ENCODE measurements at places on chromosomes 4 and X.

DNA sequence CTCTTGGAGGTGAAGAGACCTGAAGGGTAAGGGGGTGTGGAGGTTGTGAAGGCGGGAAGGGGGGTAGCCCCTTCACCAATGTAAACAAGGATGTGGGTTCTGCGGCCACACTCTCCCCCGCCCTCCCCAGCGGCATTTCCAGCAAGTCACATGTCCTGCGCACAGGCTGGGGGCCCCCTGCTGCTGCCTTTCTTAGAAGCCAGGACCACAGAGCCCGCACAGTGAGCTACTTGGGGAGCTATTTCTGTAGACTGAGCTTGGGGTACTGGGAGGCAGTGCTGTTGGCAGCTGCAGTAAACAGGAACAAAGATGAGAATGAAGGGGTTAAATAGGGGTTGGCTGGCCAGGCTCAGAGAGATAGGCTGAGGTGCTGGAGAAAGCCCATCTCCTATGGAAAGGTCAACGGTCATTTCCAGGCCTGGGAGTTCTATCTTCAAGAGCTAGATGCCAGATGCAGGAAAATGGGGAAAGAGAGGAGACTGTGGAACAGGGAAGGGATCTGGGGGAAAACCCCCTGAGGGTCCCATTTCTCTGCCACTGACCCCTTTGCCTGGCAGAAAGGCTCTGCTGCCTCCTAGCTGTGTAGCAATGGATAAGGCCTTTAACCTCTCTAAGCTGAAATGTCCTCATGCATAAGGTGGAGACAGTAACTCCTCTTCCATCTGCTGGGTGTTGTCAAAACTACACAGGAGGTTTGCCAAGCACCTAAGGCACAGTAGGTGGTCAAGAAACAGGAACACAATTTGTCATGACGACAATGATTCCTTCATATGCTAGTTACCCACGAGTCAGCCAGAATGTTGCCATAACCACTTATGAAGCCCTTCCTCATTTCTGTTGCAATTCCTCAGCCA is 18.5 kb upstream of the PIM2 start:
- no peak for DNase-seq

- no peak for DNase-seq
Measured at GRCh38 chr4:98671131-98671530, 12.7 kb upstream of the TSPAN5 start.

DNA sequence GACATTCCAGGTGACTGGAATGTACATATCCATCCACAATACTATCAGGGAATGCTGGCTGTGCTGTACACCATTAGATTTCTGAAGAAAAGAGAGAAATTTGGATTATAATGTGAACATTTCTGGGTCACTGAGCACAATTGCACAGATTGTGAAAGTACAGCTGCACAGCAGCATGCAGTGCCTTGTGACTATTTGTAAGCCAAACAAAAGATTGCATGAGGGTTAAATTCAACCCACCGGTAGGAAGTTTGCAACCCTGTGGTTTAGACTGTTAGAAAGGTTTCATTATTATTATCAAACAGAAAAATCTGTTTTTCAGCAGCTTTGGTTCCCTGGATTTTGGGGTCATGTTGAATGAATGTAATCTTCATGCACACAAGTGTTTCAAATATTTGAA is 24.5 kb downstream of the DDIT4L start:
- no peak for DNase-seq

GRCh38 chr4:81648576-81649275 is 177.0 kb upstream of the RASGEF1B start:
- no peak for DNase-seq

DNA sequence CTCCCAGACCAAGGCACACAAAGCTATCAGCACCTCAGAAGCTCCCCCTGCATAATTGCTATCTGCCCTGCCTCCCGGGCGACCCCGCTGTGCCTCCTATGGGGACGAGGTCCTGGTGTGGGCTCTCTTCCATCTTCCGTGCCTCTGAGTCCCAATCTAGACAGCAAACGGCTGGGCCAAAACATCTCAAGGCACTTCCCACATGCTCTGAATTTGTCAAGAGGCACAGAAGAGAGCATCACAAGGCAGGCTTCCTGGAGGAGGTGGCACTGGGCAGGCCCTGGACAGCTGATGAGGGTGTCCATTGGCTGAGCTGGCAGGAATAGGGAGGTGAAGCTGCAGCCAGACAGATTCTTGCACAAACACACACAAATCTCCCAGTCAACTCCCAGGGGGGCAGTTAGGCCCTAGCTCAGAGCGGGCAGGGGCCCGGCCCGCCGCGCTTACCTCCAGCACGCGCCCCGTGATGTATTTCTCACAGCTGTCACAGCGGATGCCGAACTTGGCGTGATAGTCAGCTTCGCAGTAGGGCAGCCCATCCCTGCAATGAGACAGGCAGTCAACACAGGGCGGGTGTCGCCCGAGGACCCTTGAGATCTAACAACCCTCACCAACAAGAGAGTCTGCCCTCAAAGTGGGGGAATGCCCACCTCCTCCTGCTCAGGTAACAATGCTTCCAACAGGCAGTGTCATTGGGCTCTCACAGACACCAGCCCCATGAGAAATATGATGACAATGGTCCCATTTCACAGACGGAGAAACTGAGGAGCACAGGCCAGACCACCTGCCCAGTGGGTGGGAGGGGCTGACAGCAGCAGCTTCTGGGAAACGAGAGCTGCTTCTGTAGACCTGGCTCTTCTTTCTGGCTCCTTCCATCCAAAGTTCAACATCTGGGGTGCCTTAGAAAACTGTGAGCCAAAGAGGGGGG is 81.2 kb downstream of the ABLIM2 start:
- no peak for DNase-seq

DNA sequence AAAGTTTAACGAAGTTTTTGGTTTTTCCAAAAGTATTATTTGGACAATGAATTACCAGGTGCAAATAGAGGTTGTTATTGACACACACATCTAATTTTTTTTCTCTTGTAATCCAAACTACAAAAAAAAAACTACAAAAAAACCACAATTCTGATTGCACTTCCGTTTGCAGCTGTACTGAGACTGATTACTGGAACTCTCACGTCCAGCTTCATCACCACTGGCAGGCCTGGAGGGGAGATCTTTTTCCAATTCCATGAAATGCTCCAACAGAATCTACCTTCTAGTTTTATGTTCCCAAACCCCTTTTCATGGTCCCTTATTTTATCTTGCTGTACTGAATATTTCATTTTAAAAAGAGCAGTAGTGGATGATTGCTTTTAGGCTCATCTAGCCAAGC is 1118.3 kb downstream of the C4orf33 start:
- DNase-seq, result no peak

GRCh38 chr4:94689155-94689860 is 68.4 kb upstream of the BMPR1B start:
- no peak for DNase-seq

- DNase-seq, result no peak
Measured at GRCh38 chr4:24229978-24230377, 340.1 kb upstream of the PPARGC1A start.

- DNase-seq, result no peak
Measured at GRCh38 chr4:178752954-178753525, 1310.8 kb upstream of the AGA start.

GRCh38 chr4:95539106-95539505 is 9.7 kb downstream of the UNC5C start:
- DNase-seq, result no peak

DNA sequence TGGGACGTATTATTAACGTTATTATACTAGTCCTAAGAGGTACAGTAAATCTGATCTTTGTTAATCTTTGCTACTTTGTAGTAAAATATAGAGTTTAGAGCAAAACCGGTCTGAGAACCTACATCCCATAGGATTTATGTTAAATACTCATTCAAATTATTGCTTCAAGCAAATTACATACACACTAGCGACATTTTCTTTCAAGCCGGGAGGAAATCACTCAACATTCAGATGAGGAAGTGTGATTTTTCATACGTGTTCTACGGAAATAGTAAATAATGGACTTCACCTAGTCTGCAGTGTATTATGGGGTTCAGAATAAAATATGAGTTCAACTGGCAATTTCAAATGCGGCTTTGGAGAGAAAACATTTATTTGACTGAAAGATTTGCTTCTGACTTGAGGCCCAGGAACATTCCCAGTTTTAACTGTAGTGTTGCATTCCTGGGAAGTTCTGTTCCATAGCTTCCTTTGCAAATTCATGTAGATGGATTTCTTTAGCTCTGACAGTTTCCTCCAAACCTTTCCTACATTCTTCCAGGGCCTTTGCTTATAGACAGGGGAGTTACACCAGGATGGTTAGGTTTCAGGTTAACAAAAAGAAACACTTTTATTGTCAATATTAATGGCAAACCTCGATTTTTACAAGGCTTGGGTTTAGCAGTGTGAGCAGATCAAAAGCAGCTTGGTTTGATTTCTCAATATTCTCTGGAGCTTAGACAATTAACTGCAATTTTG is 5.3 kb upstream of the HAND2 start:
- no peak for DNase-seq

GRCh38 chr4:39256436-39256835 is 74.1 kb downstream of the WDR19 start:
- DNase-seq, result no peak

DNA sequence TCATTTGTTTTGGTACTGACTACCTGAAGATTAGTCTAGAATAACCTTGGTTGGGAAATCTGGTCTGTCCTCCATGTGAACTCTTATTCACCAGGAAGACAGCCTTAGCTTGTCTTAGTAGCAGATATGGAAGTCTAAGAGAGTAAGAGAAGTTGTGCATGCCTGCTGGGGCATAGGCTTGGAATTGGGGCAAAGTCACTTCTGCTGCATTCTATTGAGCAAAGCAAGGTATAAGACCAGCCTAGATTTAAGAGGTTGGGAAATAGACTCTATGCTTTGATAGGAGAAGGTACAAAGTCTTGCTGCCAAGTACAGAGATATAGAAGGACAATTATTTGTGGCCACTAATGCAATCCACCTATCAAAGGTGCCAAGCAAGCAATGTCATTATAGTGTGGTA is 464.0 kb upstream of the BOD1L1 start:
- no peak for DNase-seq

DNA sequence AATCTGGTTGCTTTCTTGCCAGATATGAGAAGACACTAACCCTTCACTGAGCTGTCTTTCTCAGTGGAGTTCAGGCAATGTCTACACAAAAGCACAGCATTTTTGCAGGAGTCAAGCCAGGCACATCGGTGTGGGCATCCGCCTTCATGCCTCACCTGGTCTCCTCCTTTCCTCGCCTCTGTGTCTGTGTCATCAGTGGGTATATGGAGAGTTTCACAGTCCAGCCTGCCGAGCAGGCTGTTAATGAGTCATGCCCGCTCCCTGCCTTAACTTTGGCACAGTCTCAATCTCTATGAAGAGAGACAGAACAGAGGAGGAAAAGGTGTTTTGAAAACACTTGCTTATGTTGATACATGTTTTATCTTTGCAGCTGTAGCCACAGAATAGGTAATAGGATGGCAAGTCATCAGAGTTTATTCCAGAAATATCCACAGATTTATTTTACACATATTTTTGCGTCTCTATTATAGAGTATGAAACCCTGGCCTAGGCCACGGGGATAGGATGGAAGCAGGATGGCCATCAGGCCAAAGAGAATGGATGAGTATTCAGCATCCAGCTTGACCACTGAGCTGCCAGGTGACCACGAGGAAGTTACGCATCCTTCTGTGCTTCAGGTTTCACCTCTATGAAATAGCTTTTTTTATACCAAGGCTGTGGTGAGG is 32.8 kb upstream of the MAML3 start:
- no peak for DNase-seq

GRCh38 chr4:40195182-40196177 is 1.4 kb upstream of the RHOH start:
- DNase-seq, result no peak

GRCh38 chrX:104168127-104168526 is 1.9 kb downstream of the FAM199X start:
- no peak for DNase-seq

DNA sequence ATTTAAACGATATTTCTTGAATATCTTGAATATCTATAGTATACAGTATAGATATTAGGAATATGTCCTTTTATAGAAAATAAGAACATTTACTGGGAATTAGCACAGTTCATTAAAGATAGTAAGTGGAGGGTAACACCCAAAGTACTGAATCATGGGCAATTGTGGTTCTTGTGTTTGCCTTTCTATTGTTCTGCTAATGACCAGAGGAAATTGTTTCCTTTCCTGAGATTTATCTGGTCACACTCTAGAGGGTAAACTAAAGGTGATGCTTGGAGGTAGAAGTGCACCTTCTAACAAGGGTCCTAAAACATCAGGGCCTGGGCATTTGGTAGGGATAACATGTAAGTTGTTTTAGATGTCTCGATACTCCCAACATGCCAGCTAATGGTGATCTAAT is 241.3 kb upstream of the SFRP2 start:
- DNase-seq, result no peak

DNA sequence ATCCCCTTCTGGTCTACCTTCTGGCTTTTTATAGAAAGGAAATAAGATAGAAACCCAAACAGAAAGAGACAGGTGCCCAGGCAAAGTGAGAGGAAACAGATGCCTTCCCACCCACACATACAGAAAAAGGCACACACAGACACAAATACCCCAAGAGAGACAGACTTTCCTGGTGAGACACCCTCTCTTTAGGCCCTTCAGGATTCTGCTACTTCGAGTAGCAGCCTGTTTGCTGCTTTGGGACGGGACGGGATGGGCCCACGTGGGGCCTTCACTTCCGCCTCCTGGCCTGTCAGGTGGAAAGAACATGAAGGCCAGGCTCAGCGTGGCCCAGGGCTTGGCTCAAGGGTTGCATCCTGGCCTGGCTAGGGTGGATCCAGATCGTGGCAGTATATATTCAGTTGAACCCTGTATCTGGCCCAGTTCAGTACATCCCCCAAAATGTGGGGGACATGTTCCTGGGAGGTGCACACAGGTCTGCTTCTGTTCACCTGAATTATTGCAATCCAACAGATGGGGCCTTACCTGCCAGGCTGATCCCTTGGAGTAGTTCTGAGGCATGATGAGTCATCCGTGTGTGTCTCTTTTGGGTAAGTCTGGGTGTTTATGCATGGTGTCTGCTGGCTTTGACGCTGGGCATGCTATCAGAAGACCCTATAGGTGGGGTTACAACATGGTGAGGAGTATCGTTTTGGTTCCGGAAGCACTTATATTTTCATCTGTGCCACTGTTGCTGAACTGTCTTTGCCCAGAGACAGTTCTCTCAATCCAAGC is 2.4 kb downstream of the ZNF275 start:
- DNase-seq, result no peak

DNA sequence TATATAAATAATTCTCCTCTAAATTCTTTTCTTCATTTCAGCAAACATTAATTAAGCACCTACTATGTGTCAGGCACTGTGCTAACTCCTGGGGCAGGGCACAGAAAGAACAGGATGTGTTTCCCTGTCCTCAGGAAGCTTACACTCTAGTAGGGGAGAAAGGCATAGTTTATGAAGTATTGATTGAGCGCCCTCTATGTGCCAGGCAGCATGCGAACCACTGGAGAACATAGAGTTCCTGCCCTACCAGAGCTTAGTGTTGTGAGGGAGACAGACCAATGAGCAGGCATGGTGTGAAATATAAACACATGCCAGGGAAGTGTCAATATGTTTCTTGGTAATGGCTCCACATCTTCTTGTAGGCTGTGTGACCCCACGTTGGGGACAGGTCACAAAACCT is 3.7 kb downstream of the ADGRG4 start:
- no peak for DNase-seq

DNA sequence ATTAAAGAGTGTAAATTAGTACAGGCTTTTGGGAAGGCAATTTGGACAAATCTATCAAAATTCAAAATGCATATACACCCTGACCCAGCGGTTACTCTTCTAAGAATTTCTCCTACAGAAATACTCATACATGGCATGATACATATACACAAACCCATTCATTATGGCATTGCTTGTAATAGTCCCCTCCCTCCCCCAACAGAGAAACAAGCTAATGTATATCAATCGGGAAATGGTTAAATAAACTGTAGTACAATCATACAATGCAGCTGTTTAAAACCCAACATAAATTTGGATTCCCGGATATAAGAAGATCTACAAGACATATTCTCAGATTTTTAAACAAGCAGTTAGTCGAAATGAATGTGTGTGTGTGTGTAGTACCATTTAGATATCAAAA is 808 bp downstream of the HUWE1 start:
- no peak for DNase-seq

Data from kidney capillary endothelial cell (primary cell).